Esophagus muscularis mucosa (tissue), 4 donors: ENCODE measurements at places on chromosomes 4 and X. TPM values are rescaled to one million over a fixed set of nuclear protein-coding genes. Genes with fewer than 3 reads are reported as not detected.

DNA sequence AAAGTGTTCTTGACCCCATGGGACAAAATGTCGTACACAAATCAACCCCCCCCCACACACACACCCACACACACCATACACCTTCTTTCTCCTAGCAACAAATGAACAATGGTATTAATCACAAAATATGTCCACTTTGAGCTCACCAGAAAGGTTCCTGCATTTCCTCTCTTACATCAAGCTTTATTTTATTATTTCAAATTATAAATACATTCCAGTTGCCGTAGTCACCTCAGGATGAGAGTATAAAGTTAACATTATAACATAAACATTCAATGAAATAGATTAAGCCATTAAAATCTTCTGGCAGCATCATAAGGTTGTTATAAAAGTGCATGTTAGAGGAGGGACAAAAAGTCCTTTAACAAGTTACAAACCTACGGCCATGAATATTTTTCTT, 7.3 kb downstream of the XK start:
- no peaks in the 10 kb centered on the region for H3K36me3 ChIP-seq
- no peak overlapping the region for H3K4me3 ChIP-seq
- no peaks in the 10 kb centered on the region for H3K27me3 ChIP-seq
- H3K27ac ChIP-seq, result peak overlapping the region; percentile 23

DNA sequence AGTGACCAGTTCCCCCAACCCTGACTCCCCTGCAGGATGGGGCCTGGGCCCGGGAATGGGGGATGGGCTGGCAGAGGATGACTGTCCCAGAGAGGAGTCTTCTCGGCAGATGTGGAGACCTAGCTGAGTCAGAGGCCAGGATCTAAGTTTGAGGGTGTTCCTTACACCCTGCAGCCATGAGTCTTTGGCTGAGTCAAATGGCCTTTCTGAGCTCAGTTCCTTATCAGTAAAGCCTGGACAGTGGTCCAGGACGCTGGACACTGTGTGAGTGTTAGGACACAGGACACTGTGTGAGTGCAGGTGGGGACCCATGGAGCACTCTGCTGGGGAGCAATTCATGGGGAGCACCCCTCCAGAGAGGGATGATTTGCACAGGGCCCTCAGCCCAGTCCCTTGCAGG, 5.0 kb downstream of the IL9R start:
- no peaks in the 10 kb centered on the region for H3K36me3 ChIP-seq
- peak; percentile 87 for DNase-seq
- H3K27me3 ChIP-seq, result no peaks in the 10 kb centered on the region

DNA sequence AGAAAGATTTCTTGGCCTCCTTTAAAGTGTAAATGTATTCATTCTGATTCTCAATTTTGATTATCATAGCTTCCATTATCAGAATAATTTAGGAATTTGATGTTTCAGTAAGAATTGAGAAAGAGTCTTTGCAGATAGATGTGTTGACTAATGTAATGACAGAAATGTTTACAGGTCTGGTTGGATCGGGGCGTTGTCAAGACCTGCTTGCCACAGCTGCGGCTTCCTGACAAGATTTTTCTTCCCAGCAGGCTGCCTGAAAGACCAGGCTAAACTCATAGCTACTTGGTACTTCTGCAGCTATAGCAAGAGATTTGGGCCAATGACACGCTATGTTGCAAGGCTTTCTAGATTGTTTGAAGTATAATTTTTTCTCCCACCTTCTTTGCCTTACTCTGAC, 91.5 kb upstream of the ANKRD50 start:
- H3K27ac ChIP-seq, result no peak overlapping the region
- no peaks in the 10 kb centered on the region for H3K27me3 ChIP-seq
- no peaks in the 10 kb centered on the region for H3K36me3 ChIP-seq
- no peaks in the 10 kb centered on the region for H3K4me1 ChIP-seq
- no peak for DNase-seq
- no peak overlapping the region for H3K4me3 ChIP-seq

GRCh38 chr4:10281996-10282395, 165.4 kb upstream of the WDR1 start:
- H3K36me3 ChIP-seq, result no peaks in the 10 kb centered on the region
- H3K4me3 ChIP-seq, result no peak overlapping the region
- no peak for DNase-seq
- no peaks in the 10 kb centered on the region for H3K27me3 ChIP-seq
- H3K27ac ChIP-seq, result no peak overlapping the region

GRCh38 chrX:144006811-144007210, 122.9 kb downstream of the UBE2NL start:
- H3K36me3 ChIP-seq, result no peaks in the 10 kb centered on the region
- no peaks in the 10 kb centered on the region for H3K4me1 ChIP-seq
- no peak overlapping the region for H3K27ac ChIP-seq
- H3K27me3 ChIP-seq, result no peaks in the 10 kb centered on the region

DNA sequence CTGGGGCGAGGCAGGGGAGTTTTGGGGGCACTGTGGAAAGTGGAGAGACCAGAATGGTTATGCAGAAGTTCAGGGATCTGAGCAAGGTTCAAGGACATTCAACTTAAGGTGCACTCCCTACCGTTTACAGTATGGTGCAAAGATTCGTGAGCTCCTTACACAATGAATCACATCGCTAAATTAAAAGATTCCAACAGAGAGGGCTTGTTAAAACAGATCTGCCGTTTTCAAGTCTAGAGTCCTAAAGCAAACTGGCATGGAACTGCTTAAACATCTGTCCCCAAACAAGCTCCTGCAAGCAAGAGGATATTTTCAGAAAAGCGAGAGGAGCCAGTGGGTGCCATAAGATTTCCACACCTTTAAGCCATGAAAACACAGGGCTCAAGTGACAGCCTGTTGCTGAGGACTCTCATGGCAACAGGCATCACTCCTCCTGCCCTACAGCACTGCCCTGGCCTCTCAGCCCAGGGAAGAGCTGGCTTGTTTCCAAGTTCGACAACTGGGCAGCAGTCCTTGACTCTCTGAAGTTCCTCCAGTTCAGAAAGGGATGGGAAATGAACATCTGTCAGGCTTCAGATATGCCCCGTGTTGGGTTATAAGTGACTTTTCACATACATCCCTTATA, 10.0 kb downstream of the FAM184B start:
- H3K27me3 ChIP-seq, result no peaks in the 10 kb centered on the region
- no peaks in the 10 kb centered on the region for H3K4me1 ChIP-seq
- peak; percentile 57 for DNase-seq
- no peaks in the 10 kb centered on the region for H3K36me3 ChIP-seq

GRCh38 chr4:8278421-8279287, 9.1 kb downstream of the HTRA3 start:
- no peaks in the 10 kb centered on the region for H3K27me3 ChIP-seq
- H3K4me1 ChIP-seq, result peaks cover 89% of the 10 kb centered on the region
- H3K4me3 ChIP-seq, result no peak overlapping the region

DNA sequence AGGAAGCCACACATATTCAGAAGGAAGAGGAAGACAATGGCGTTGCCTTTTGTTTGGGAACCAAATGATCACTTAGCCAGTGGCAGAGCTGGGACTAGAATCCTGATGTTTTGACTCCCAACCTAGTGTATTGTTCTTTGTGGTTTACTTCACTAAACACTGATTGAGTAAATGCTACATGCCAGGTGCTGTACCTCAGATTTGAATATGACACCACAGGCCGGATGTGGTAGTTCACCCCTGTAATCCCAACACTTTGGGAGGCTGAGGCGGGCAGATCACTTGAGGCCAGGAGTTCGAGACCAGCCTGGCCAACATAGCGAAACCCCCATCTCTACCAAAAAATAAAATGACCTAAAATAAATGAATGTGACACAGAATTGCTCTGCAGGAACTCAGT, 8.4 kb downstream of the NDUFA1 start:
- H3K4me1 ChIP-seq, result no peaks in the 10 kb centered on the region
- no peak overlapping the region for H3K4me3 ChIP-seq
- no peaks in the 10 kb centered on the region for H3K27me3 ChIP-seq
- DNase-seq, result no peak

- H3K36me3 ChIP-seq, result no peaks in the 10 kb centered on the region
- no peak for DNase-seq
- H3K4me1 ChIP-seq, result no peaks in the 10 kb centered on the region
- no peaks in the 10 kb centered on the region for H3K27me3 ChIP-seq
- H3K27ac ChIP-seq, result no peak overlapping the region
These were observed 301.2 kb upstream of the PPARGC1A start for GRCh38 chr4:24190761-24191695.

GRCh38 chr4:45701621-45702020, 422.2 kb downstream of the GABRG1 start:
- H3K4me1 ChIP-seq, result no peaks in the 10 kb centered on the region
- no peak for DNase-seq
- no peak overlapping the region for H3K4me3 ChIP-seq
- H3K36me3 ChIP-seq, result no peaks in the 10 kb centered on the region

GRCh38 chr4:179291657-179292056, 1849.4 kb upstream of the AGA start:
- no peaks in the 10 kb centered on the region for H3K27me3 ChIP-seq
- DNase-seq, result no peak
- H3K4me1 ChIP-seq, result no peaks in the 10 kb centered on the region
- no peak overlapping the region for H3K27ac ChIP-seq
- H3K36me3 ChIP-seq, result no peaks in the 10 kb centered on the region

GRCh38 chr4:38814386-38814785, 9.8 kb upstream of the TLR1 start:
- H3K27ac ChIP-seq, result no peak overlapping the region
- H3K36me3 ChIP-seq, result no peaks in the 10 kb centered on the region
- no peaks in the 10 kb centered on the region for H3K27me3 ChIP-seq
- H3K4me3 ChIP-seq, result no peak overlapping the region
- H3K4me1 ChIP-seq, result no peaks in the 10 kb centered on the region
- DNase-seq, result no peak

- no peak for DNase-seq
- peak overlapping the region; percentile 13 for H3K4me3 ChIP-seq
- H3K27me3 ChIP-seq, result peaks cover 34% of the 10 kb centered on the region
- peaks cover 16% of the 10 kb centered on the region for H3K4me1 ChIP-seq
These were observed 61.6 kb upstream of the TMEM33 start for GRCh38 chr4:41873380-41874295.

DNA sequence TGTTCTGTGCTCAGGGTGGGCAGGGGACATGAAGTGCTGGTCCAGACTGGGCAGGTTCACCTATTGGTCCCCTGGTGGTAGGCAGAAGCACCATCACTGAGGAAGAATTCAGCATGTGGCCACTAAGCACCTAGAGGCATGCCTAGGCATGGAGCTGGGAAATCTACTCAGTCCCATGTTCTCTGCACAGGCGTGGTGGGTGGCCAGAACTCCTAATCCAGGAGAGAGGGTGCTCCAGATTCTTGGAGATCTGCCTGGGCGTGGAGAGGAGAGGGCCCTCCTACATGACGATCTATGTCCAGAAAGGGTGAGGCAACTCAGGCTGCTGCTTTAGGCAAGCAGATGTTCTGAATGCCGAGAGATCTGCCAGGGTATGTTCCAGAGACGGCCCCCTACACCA, 44.6 kb upstream of the MAGEC2 start:
- no peaks in the 10 kb centered on the region for H3K4me1 ChIP-seq
- no peaks in the 10 kb centered on the region for H3K27me3 ChIP-seq
- no peak for DNase-seq
- no peak overlapping the region for H3K27ac ChIP-seq

- no peak overlapping the region for H3K27ac ChIP-seq
- H3K27me3 ChIP-seq, result no peaks in the 10 kb centered on the region
- H3K4me1 ChIP-seq, result peaks cover 5% of the 10 kb centered on the region
- H3K4me3 ChIP-seq, result no peak overlapping the region
These were observed 138.6 kb downstream of the AMELX start for GRCh38 chrX:11431786-11432185.

- no peaks in the 10 kb centered on the region for H3K27me3 ChIP-seq
- DNase-seq, result no peak
- no peaks in the 10 kb centered on the region for H3K4me1 ChIP-seq
- no peak overlapping the region for H3K27ac ChIP-seq
- peaks cover 6% of the 10 kb centered on the region for H3K36me3 ChIP-seq
These were observed 380.6 kb downstream of the MAPK10 start for GRCh38 chr4:85979276-85979675.

- no peaks in the 10 kb centered on the region for H3K36me3 ChIP-seq
- peak within 1 kb of the TSS; percentile 64 for H3K27ac ChIP-seq
- peak within 1 kb of the TSS; percentile 56 for H3K4me3 ChIP-seq
- DNase-seq, result no peak
These were observed at the start of gene ZNF732 for GRCh38 chr4:304969-305680. TSS of gene ZNF732 (minus strand) at chr4:305474. CDS start at chr4:305310, 164 bp downstream.

GRCh38 chr4:150232029-150232428, 153.8 kb downstream of the DCLK2 start:
- peaks cover 31% of the 10 kb centered on the region for H3K4me1 ChIP-seq
- no peaks in the 10 kb centered on the region for H3K27me3 ChIP-seq
- H3K27ac ChIP-seq, result peak overlapping the region; percentile 39
- H3K36me3 ChIP-seq, result peaks cover 26% of the 10 kb centered on the region
- H3K4me3 ChIP-seq, result no peak overlapping the region

GRCh38 chrX:3044196-3044595, 2.9 kb downstream of the ARSF start:
- no peaks in the 10 kb centered on the region for H3K27me3 ChIP-seq
- H3K4me3 ChIP-seq, result no peak overlapping the region
- no peaks in the 10 kb centered on the region for H3K36me3 ChIP-seq
- no peak for DNase-seq

GRCh38 chr4:184154199-184154598, 63.5 kb downstream of the ENPP6 start:
- no peaks in the 10 kb centered on the region for H3K36me3 ChIP-seq
- no peak for DNase-seq
- H3K27me3 ChIP-seq, result no peaks in the 10 kb centered on the region
- H3K4me3 ChIP-seq, result no peak overlapping the region
- H3K27ac ChIP-seq, result peak overlapping the region; percentile 1

DNA sequence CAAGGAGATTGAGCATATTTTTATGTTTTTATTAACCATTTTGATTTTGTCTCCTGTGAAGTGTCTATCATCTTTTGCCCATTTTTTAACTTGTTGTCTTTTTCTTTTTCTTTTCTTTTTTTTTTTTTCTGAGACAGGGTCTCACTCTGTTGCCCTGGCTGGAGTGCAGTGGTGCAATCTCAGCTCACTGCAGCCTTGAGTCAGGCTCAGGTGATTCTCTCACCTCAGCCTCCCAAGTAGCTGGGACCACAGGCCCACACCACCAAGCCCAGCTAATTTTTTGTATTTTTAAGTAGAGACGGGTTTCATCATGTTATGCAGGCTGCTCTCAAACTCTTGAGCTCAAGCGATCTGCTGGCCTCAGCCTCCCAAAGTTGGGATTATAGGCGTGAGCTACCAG, 4.6 kb upstream of the ADD1 start:
- H3K36me3 ChIP-seq, result no peaks in the 10 kb centered on the region
- DNase-seq, result no peak
- H3K4me1 ChIP-seq, result peaks cover 28% of the 10 kb centered on the region

- no peak overlapping the region for H3K4me3 ChIP-seq
- no peaks in the 10 kb centered on the region for H3K36me3 ChIP-seq
- H3K4me1 ChIP-seq, result no peaks in the 10 kb centered on the region
- no peaks in the 10 kb centered on the region for H3K27me3 ChIP-seq
- no peak for DNase-seq
These were observed 163.2 kb upstream of the SPANXC start for GRCh38 chrX:141405486-141405852.

- H3K27ac ChIP-seq, result no peak overlapping the region
- H3K36me3 ChIP-seq, result no peaks in the 10 kb centered on the region
- peaks cover 17% of the 10 kb centered on the region for H3K4me1 ChIP-seq
These were observed 38.6 kb downstream of the ADGRA3 start for GRCh38 chr4:22477136-22477812.

The FIP1L1 gene
- 36.8 TPM for total RNA-seq

The DUX4 gene
- not detected for total RNA-seq

The MTM1 gene
- total RNA-seq, result 11.6 TPM

The TSPAN7 gene
- total RNA-seq, result 53.8 TPM

The NOX1 gene
- total RNA-seq, result not detected

The HAUS3 gene
- 12.5 TPM for total RNA-seq

The ADRA2C gene
- 9.1 TPM for total RNA-seq

The MUC7 gene
- not detected for total RNA-seq

The ODAM gene
- not detected for total RNA-seq

The FGFBP2 gene
- 2.8 TPM for total RNA-seq

The FAM236B gene
- total RNA-seq, result not detected

The CYSLTR1 gene
- total RNA-seq, result 19.6 TPM

The RAB40AL gene
- 0.63 TPM for total RNA-seq

The EREG gene
- 2.4 TPM for total RNA-seq

The GC gene
- not detected for total RNA-seq

The PPBP gene
- total RNA-seq, result not detected
